ENCODE measurements at places on chromosomes 11 and 22.

DNA sequence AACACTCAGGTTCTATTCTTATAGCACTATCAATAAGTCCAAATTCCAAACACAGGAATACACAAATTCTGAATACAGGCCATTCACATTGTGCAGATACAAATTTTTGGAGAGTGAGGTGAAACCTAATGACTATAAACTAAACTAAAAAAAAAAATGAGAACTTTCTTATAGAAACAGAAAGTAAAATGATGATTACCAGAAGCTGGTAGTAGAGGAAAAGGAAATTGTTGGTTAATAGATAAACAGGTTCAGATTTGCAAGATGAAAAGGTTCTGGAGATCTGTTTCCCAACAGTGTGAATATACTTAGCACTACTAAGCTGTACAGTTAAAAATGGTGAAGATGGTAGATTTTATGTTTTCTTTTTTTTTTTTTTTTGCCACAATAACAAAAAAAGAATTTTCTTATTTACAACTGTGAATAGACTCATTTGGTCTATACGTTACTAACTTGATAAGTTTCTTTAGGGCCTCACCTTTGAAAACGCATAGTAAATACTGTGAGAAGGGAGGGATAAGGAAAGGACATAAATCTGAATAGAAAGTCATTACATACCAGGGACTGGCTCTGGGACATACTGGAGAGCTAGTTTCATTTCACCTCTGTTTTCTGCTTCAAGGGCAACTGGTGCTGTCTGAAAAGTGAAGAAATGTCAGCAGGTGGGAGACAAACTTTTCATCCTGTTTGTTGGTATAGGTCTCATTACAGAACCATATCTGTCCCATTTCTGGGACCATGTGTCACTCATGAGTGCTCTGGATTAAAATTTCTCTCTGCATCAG is 14.2 kb upstream of the CCDC89 start:
- no peak for DNase-seq

GRCh38 chr11:132423266-132423665 is 1052.9 kb downstream of the NTM start:
- DNase-seq = no peak

- no peak for DNase-seq
These were observed 159.2 kb downstream of the MSANTD4 start for GRCh38 chr11:105862736-105863367.

GRCh38 chr11:16607675-16608644 is 130.5 kb upstream of the C11orf58 start:
- peak; percentile 87 for DNase-seq

GRCh38 chr11:134751031-134751585 is 339.1 kb upstream of the B3GAT1 start:
- peak; percentile 5 for DNase-seq

DNA sequence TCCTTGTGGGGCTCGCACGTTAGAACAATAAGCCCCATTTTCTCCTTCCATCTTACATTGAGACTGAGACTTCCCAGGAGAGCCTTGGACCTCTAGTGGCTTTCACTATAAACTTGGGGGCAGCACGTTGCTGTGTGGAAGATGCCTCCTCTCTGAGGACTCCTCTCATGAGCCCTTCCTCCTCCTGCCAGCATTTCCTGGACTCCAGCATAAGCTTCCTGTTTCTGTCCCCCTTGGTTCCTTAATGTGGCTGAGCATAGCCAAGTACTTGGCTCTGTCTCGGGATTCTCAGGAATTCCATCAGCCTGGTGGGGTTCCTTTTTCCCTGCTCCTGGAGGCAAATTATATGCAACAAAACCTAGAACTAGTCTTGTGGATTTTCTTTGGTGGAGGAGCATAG is 38.8 kb upstream of the UBASH3B start:
- DNase-seq = no peak

GRCh38 chr11:20258376-20258895 is 98.2 kb upstream of the DBX1 start:
- DNase-seq = no peak

DNA sequence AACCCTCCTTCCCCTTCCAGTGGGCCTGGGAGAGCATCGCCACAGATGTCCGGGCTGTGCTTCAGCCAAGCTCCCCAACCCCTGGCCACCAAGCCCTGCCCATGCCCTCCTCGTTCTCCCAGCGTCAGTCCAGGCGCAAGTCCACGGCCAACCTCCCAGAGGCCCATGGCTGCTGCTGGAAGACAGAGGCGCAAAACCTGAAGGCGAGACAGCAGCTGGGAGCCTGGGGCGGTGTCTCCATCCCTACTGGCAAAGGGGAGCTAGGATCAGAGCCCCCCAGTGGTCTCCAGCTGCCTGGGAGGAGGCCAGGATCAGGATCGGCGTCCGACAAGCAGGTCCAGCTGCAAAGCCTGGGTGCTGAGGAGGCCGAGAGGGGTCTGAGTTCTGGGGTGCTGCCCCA is 1.9 kb downstream of the TSGA10IP start:
- DNase-seq = no peak

DNA sequence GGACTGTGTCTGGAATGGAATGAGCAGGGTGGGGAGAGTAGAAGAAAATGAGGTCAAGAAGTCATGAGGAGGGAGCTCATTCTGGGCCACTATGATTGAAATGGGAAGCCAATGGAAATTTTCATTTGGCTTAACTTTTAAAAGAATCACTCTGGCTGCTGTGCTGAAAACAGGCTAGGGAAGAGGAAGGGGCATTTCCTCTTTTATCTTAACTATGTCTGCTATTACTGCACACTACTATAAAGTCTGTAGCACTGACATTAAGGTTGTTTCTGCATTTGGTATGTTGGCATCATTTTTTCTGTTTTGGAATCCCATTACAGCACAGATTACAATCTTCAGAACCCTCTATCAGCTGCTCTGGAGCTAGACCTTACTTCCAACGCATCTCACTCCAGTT is 8.2 kb downstream of the PATL1 start:
- no peak for DNase-seq

- DNase-seq = no peak
These were observed 81.7 kb downstream of the CCDC34 start for GRCh38 chr11:27281276-27281675.

GRCh38 chr11:74388678-74389327 is 9.4 kb downstream of the PGM2L1 start:
- no peak for DNase-seq

DNA sequence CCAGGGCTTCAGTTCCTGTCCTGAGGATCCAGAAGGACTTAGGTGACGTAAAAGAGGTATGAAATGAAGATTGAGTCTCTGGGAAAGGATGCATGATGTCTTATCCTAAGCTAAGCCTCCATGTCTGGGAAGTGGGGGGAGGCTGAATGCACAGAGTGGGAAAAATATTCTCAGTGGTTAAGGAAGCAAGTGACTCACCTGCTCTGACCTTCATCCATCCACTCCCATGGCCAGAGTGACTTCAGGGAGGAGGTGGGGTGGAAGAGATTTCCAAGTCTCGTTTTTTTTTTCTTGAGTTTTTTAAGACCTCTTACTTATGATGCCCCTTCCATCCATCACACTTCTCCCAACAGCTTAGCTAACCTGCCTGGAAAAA is 32.5 kb upstream of the POLD3 start:
- DNase-seq = no peak

GRCh38 chr11:63998558-63999348 is 12.5 kb downstream of the OTUB1 start:
- no peak for DNase-seq

DNA sequence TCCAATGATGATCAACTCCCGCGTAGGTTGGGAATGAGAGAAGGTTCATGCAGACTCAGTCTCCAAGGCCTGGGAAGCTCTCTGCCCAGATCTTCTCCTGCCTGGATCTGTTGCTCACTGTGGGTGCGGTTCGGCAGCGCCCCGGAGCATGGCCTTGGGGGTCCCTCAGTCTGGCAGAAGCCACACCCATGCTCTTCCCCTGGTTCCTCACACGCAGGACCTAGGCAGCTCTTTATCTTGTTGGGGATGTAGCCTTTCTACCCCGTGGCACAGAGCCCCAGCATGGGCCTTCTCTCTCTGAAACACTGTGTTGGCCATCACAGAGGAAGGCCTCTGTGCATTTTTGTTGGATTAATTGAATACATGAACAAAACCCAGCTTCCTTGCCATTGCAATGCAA is 1461.6 kb downstream of the BRD1 start:
- no peak for DNase-seq

DNA sequence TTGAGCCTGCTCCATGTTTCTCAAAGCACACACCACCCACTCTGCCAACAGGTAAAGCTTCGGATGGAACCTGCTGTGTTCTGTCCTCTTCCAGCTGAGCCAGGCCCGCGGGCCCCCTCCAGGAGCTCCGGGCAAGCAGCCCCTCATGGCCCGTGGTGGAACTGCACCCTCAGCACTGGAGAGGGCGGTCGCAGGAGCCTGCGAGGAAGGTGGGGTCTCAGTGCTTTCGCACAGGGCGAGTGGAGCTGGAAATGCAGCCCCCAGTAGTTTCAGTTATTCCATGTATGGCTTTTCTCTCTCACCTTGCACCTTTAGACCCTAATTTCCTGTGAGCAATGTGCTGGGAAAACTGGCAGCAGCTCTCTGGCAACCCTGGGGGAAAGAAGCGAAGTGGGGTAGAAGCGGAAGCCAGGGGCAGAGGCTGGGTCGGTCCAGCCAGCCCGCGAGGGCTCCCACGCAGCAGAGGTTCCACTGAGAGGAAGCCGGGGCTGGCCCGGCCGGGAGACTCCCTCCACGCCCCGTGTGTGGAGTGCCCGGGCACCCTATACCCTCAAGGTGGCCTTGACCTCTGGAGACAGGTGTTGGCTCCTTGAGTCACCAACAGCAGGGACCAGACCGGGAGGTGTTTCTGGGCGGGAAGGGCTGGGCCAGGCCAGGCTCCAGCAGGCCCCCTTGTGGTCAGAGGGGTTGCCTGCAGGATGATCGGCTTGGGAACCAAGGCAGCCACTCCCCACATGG is 119.9 kb upstream of the TMEM45B start:
- no peak for DNase-seq

DNA sequence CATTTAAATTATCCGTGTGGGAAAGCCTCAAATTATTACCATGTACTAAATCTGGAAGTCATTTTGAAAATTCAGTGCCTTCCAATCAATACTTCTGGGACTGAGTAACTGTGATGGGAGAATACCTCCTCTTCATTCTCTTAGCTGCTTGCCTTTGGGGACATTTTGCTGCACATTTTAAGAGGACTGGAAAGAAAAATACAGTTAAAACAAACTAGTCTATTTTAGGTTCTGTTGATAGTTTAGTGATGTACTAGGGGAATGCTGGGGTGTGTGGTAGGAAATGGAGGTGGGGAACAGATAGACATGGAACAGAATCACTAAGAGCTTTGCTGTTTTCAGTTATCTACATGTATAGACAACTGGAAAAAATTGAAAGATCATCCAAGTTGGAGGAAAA is 65.7 kb upstream of the APOA1 start:
- no peak for DNase-seq

GRCh38 chr11:12200991-12201985 is 90.9 kb downstream of the MICAL2 start:
- peak; percentile 86 for DNase-seq

GRCh38 chr11:85809863-85810262 is 1.1 kb downstream of the SYTL2 start:
- DNase-seq = peak; percentile 59

DNA sequence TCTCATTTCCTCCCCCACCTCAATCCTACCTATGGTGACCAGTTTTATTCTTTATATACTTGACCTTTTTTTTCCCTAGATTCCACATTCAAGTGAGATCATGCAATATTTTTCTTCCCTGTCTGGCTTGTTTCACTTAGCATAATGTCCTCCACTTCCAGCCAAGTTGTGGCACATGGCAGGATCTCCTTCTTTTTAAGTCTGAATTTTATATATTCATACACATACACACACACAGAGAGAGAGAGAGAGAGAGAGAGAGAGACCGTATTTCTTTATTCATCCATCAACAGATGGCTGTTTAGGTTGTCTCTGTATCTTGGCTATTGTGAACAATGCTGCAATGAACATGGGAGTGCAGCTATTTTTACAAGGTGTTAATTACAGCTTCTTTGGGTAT is 1.4 kb downstream of the POU2AF2 start:
- DNase-seq = no peak

DNA sequence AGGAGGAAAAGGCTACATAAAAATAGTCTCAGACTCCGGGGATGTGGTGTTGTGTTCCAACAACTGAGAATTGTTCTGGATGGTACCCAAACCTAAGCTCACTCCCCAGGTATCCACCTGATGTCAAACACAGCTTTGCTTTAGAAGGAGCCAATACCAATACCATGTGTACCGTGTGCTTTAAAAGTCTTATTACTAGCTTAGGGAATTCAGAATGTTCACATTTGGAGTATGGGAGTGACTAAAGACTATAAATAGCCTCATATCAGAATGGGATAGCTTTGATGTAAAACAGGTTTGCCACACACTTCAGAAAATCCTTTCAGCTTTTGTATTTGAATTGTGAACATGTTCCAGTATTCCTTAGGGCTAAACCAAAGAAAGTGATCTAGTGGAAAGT is 248.7 kb upstream of the ARHGAP42 start:
- DNase-seq = no peak

DNA sequence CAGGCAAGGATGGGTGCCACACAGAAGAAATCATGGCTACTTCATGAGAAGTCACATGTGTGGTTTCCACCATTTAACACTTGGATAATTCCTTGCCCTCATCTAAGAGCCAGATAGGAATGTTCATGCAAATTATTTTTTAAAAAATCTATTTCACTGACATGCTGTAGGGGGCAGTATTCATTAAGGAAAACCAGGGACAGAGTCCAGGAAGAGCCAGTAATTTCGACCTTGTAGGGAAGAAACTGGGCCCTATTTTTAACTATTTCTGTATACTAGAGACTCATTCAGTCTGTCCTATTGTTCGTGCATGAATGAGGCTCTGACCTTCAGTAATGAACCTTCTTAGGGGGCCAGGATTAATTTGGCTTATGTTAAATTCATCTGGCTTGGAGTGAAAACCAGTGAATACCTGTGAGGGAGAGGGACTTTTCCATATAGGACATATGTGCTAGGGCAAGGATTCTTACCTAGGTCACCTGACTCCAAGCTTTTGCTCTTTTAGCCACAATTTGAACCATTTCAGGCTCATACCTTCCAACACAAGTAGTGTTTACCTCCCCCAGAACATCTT is 192.7 kb downstream of the NAV2 start:
- DNase-seq = no peak

DNA sequence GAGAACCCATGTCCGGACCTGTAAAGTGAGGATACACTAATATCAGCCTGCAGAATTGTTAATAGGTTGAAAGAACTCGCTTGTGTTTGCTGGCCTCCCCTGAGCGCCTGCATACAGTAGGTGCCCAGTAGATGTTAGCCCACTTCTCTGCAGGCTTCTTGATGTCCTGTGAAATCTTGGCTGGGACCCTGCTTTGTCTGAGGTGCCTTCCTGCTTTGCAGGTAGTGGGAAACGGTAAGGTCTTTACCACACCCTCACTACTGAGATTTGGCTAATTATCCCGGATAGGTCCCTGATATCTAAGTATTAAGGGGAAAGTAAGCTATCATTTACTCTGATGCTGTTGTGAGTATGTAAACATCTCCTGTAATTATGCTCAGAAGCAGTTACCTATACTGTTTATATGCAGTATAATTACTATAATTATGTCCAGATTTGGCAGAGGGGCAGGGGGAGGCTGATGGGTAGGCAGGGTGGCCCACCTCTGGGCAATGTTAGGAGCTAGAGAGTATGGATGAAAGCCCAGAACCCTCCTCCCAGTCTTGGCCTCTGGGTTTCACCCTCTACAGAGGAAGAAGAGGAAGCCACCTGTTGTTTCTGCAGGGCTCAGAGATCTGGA is 1.2 kb upstream of the ARRB1 start:
- DNase-seq = no peak
